Spinal cord (tissue), 10 donors: ENCODE measurements at places on chromosomes 12 and 14. TPM values are rescaled to one million over a fixed set of nuclear protein-coding genes. Genes with fewer than 3 reads are reported as not detected.

The SLC6A13 gene
- 104 TPM for total RNA-seq

The ADAM21 gene
- total RNA-seq: 0.33 TPM

DNA sequence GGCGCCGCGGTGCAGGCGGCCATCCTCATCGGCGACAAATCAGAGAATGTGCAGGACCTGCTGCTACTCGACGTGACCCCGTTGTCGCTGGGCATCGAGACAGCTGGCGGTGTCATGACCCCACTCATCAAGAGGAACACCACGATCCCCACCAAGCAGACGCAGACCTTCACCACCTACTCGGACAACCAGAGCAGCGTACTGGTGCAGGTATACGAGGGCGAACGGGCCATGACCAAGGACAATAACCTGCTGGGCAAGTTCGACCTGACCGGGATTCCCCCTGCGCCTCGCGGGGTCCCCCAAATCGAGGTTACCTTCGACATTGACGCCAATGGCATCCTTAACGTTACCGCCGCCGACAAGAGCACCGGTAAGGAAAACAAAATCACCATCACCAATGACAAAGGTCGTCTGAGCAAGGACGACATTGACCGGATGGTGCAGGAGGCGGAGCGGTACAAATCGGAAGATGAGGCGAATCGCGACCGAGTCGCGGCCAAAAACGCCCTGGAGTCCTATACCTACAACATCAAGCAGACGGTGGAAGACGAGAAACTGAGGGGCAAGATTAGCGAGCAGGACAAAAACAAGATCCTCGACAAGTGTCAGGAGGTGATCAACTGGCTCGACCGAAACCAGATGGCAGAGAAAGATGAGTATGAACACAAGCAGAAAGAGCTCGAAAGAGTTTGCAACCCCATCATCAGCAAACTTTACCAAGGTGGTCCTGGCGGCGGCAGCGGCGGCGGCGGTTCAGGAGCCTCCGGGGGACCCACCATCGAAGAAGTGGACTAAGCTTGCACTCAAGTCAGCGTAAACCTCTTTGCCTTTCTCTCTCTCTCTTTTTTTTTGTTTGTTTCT, 1.7 kb downstream of the HSPA2 start:
- peaks cover 30% of the 10 kb centered on the region for H3K4me1 ChIP-seq
- H3K36me3 ChIP-seq: no peaks in the 10 kb centered on the region
- no peak for DNase-seq
- peaks cover 25% of the 10 kb centered on the region for H3K27me3 ChIP-seq
- H3K4me3 ChIP-seq: peak overlapping the region; percentile 75
- H3K27ac ChIP-seq: no peak overlapping the region

- H3K27me3 ChIP-seq: no peaks in the 10 kb centered on the region
- no peaks in the 10 kb centered on the region for H3K36me3 ChIP-seq
- H3K27ac ChIP-seq: no peak overlapping the region
- H3K4me3 ChIP-seq: no peak overlapping the region
- no peaks in the 10 kb centered on the region for H3K4me1 ChIP-seq
These were observed 243.9 kb upstream of the ATXN7L3B start for GRCh38 chr12:74293689-74294131.

DNA sequence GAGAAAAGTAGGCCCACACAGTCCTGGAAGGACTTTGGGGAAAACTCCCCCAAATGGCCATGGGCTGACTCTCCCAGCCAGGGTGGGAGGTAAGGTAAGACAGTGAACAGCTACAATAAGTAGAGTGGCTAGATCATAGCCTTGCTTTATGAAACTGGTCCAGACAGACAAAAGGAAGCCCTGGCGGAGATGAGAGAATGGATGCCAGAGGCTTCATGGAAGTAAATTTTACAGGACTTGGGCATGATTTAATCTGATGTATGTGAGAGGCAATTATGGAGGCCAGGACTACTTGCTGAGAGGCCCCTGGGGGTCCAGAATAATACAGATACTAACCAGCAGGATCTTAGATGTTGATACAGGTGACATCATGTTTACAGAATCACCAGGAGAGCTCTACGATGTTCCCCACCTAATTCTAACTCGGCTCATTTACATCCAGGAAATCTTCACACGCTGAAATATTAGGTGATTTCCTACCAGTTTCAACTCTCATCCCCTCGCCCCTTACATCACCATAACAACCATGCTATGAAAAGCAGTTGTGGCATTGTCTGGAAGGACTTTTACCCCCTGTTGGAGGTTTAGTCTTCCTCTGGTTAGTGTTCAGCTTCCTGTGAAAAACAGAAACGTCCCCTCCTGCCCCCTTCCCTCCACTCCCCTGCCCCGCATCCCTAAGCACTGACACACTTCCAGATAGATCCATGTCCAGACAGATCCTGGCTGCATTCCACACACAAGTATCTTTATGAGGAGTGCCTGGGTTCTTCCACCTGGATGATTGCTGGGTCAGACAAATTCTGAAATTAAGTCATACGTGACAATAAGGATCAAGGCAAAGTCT, 39.5 kb upstream of the NT5DC3 start:
- H3K27me3 ChIP-seq: no peaks in the 10 kb centered on the region
- no peak overlapping the region for H3K4me3 ChIP-seq
- H3K4me1 ChIP-seq: no peaks in the 10 kb centered on the region
- DNase-seq: no peak

GRCh38 chr14:101406921-101407320, 154.4 kb upstream of the DIO3 start:
- H3K27me3 ChIP-seq: no peaks in the 10 kb centered on the region
- peaks cover 16% of the 10 kb centered on the region for H3K4me1 ChIP-seq
- H3K36me3 ChIP-seq: no peaks in the 10 kb centered on the region
- H3K4me3 ChIP-seq: no peak overlapping the region

DNA sequence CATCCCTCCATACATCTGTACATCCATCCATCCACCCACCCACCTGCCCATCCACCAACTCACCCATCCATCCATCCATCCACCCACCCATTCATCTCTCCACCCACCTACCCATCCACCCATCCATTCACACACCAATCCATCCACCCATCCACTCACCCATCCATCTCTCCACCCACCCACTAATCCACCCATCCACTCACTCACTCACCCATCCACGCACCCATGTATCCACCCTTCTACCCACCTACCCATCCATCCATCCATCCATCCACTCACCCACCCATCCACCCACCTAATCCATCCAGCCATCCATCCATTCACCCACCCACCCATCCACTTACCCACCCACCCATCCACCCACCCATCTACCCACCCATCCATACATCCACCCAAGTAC, 16.2 kb downstream of the GALNT9 start:
- no peak for DNase-seq
- H3K4me3 ChIP-seq: no peak overlapping the region
- H3K27me3 ChIP-seq: no peaks in the 10 kb centered on the region
- no peak overlapping the region for H3K27ac ChIP-seq
- H3K4me1 ChIP-seq: peaks cover 17% of the 10 kb centered on the region

GRCh38 chr12:114343585-114344302, 62.2 kb downstream of the TBX5 start:
- H3K27ac ChIP-seq: no peak overlapping the region
- no peak for DNase-seq
- H3K4me1 ChIP-seq: no peaks in the 10 kb centered on the region
- no peak overlapping the region for H3K4me3 ChIP-seq
- no peaks in the 10 kb centered on the region for H3K27me3 ChIP-seq

DNA sequence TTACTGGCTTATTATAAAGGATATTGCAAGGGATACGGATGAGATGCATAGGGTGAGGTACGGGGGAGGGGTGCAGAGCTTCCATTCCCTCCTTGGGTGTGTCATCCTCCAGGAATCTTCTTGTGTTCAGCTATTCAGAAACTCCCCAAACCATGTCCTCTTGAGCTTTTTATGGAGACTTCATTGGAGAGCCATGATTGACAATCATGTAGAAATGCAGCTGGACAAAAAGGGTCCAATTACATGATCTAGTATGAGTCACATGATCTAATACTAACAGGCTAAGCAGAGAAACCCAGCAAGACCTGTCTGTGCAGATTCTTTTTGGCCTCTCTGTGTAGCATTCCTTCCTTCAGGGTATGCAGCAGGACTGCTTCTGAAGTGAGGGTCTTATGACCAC, 23.9 kb upstream of the FLVCR2 start:
- peaks cover 4% of the 10 kb centered on the region for H3K27me3 ChIP-seq
- no peaks in the 10 kb centered on the region for H3K4me1 ChIP-seq
- H3K36me3 ChIP-seq: no peaks in the 10 kb centered on the region
- H3K4me3 ChIP-seq: no peak overlapping the region
- H3K27ac ChIP-seq: no peak overlapping the region

DNA sequence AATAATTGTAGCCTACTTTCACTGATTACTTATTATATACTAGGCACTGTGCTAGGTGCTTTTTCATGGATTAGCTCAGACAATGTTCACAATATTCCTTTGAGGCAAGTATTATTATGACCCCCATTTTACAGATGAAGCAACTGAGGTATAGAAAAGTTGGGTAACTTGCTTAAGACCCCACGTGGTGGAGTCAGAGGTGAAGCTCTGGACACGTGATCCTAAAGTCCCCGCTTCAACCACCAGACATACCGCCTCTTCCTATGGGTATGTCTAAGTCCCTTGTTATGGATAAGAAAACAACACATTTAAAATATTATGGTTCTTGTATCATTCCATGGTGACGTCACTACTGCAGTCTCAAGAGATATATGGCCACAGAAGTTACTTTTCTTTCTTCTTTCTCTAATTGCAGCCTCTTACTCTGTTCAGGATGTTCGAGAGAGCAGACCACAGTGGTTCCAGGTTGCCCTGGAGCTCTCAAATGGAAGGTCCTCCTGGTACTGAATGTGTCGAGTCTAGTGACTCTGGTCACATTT, 157.7 kb downstream of the HELB start:
- no peak overlapping the region for H3K27ac ChIP-seq
- peaks cover 2% of the 10 kb centered on the region for H3K36me3 ChIP-seq
- H3K4me3 ChIP-seq: no peak overlapping the region
- H3K27me3 ChIP-seq: no peaks in the 10 kb centered on the region
- no peaks in the 10 kb centered on the region for H3K4me1 ChIP-seq

GRCh38 chr14:67187826-67188225, 1.4 kb upstream of the GARIN2 start:
- no peak overlapping the region for H3K27ac ChIP-seq
- H3K4me3 ChIP-seq: no peak overlapping the region
- H3K36me3 ChIP-seq: no peaks in the 10 kb centered on the region

GRCh38 chr12:26058308-26058707, 66.5 kb downstream of the BHLHE41 start:
- no peaks in the 10 kb centered on the region for H3K27me3 ChIP-seq
- H3K27ac ChIP-seq: no peak overlapping the region
- no peaks in the 10 kb centered on the region for H3K4me1 ChIP-seq
- H3K36me3 ChIP-seq: no peaks in the 10 kb centered on the region
- DNase-seq: no peak
- H3K4me3 ChIP-seq: no peak overlapping the region
